ENCODE measurements at places on chromosomes 7 and 10. TPM values are rescaled to one million over a fixed set of nuclear protein-coding genes. Genes with fewer than 3 reads are reported as not detected.
A peak's percentile ranks its signal among the peaks of the same experiment; 100 is the strongest.

- DNase-seq = no peak
These were observed 3.3 kb downstream of the ITGB1 start for GRCh38 chr10:32954545-32955298.

DNA sequence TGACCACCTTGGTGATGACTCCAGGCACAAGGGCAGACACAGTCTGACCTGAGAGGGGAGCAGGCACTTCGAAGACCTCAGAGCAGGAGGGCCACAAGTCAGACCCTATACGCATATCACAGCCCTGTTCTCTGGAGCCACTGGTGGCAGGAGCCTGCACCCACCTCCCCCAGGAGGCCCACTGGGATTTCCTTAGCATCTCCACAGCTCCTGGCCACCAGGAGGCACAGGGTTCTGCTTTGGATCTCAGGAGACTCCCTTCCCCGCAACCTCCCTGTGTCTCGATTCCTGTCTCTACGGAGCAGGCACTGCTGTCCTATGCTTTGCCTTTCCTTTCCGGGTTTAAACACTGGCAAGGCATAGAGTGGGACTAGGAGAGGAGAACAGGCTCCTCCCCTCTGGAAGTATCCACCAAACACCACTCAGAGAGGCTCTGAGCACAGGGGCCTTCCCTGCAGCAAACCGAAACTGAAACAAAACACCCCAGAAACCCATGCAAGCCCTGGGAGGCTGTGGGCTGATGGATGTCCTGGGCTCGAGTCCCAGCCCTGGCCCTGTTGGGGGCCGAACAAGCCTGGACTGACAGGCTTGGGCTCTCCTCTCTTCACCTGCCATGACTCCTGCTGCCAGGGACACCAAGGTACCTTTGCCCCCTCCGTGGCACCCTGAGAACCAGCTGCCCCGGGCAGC, 166.3 kb downstream of the NEURL1 start:
- DNase-seq = peak; percentile 65

DNA sequence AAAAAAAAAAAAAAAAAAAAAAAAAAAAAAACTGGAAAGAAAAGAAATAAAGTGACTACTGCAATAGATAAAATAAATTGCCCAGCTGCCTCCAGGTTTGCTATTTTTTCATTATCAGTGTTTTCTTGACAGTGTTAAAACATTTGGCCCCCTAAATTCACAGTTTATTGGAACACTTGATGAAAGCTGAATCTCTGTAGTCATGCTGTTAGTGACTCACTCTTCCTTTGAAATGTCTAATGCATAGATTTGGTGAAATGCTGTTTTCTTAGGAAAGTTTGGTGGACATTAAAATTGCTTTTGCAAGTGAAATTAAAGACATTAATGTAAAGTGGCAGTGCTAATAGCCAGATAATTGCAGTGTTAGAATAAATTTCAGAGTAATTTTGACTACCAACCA, 785.2 kb downstream of the NRG3 start:
- no peak for DNase-seq

DNA sequence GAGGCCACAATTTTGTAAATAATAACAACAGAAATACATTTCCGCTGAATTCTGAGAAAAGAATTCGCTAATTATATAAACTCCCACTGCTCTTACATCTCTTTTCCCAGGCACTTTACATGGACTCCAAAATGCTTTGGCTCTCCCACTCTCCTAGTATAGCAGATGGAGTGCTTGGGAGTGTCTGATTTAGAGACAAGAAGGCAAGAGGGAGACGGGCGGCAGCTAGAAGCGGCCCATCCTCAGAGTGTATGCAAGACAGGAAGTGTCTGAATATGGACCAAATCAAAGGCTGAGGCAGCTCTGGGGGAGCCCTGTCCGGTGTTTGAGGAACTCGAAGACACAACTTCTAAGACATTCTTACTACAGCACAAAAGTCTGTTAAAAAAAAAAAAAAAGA, 212.1 kb downstream of the GFRA1 start:
- DNase-seq = no peak

GRCh38 chr10:31522820-31523219, 203.8 kb downstream of the ZEB1 start:
- DNase-seq = no peak

- DNase-seq = no peak
These were observed 194.3 kb upstream of the PITRM1 start for GRCh38 chr10:3366735-3367405.

Gene CPA4
- total RNA-seq = not detected

Gene CXCL12
- not detected for total RNA-seq

Gene CYP3A5
- not detected for total RNA-seq

Gene RBP3
- not detected for total RNA-seq

Measured in activated naive CD8-positive, alpha-beta T cell treated with anti-CD3 and anti-CD28 coated beads for 36 hours (primary cell).